GM06990 (cell line): ENCODE measurements at places on chromosomes 5 and 9.

- no peak for DNase-seq
These were observed 204.3 kb downstream of the TRIM32 start for GRCh38 chr9:116891424-116891823.

- DNase-seq: no peak
These were observed 442.0 kb upstream of the MEF2C start for GRCh38 chr5:89324990-89325389.

- DNase-seq: no peak
These were observed 164.9 kb upstream of the TUT7 start for GRCh38 chr9:86519066-86519615.

DNA sequence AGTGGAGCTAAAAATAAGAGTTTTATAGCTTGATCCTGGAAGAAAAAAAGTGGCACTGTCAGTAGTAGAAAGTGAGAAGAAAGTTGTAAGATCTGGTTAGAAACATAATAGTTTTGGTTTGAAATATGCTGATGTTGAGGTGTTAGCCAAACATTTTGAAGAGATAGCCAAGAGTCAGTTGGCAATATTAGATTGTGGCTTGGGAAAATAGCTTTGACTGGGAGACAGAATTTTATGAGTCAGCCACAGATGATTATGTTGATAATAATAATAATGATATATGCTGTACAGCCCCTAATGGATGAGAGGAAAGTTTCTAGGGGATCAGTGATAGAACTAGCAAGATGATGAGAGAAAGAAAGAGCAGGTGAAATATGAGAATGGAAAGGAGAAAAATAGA is 12.4 kb upstream of the CDH18 start:
- DNase-seq: no peak

DNA sequence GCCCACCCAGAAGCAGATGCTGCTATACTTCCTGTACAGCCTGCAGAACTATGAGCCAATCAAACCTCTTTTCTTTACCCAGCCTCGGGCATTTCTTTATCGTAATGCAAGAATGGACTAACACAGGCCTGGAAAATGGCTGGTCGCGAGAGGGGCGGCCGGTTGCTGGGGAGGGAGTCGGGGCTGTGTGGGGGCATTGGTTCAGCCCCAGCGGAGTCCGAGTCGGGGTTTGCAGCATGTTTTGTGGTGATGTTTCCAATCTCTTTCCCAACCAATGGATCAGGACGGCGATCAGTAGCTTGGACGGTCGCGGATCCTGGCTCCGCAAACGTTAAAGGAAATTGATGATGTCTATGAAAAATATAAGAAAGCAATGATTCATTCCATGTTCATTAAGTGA is 18.7 kb upstream of the IL31RA start:
- no peak for DNase-seq

DNA sequence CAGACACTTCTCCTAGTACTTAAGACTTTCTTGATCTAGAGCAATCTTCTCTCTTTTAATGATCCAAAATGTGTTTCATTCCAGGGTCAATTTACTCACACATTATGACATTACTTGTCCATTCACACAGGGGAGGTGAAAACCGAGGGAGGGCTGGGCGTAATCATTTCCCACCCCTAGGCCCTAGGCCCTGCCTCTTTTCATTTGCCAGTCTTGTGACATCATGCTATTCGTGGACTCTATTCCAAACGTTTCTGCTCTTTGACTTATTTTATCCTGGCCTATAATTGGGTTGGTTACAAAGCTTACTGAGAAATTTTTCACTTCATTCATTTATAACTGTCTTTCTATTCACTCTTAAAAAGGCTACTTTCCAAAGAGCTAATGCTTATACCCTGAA is 2.4 kb downstream of the DCAF12 start:
- DNase-seq: no peak
